ENCODE measurements at places on chromosomes 1 and 21.

DNA sequence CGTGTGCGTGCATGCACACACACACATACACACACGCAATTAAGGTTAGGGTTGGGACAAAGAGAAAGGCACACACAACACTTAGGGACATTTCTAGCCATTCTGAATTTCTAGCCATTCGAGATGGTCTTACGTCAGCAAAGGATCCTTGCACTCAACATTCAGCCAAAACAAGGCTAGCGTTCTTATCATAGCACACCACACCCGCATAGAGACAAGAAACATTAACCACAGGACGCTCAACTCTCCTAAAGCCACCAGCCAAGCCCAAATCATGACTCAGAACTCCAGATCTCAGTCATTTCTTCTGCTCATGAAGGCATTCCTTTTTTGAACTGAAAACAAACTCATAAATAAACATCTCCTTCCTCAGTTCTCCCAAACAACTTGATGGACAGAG lies 106.8 kb downstream of the LMO4 start:
- DNase-seq, result peak; percentile 80

GRCh38 chr1:8365661-8366362 lies 47.9 kb downstream of the SLC45A1 start:
- no peak for DNase-seq

DNA sequence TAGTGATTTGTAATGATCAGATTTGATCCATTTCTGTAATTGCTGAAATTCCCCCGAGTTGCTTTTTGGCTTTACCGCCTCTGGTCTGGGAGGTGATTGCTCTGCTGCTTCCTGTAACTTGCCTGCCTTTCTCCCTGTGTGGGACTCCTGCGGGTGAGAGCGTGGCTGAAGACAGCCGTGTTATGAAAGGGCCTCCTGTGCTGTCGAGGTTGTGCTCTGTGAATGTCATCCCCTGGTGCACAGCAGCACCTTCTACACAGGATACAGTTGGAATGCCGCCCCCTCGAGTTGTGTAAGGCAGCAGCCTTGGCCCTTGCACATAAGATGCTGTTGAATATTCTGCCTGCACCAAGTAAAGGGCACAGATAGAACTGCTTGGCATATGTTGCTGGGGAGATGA lies 5.9 kb downstream of the SOD1 start:
- DNase-seq, result no peak

DNA sequence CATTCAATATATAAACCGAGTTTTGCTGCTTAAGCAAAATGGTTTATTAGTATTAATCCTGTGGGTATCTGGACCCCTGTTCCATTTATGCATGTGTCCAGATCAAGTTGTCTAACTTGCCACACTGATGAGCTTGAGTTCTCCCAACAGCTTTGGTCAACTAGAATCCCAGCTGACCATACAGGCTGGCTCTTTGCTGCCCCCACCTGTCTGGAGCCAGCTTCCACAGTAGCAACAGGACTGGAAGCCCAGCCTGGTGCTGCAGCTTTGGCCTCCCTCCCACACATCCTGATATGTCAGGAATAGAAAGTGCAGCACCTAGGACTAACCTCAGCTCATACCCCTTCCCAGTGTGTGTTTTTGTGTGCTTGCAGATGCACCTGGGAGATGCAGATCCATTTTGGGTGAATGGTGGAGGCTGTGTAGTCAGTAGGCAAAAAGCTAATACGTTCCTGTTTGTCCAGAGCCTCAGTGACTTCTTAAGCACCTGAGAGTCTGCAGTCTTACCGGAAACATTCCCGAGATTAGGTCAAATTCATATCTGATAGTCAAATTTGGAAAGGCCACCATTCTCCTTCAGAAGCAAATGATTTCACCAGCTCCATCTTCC lies 40.9 kb upstream of the BEND5 start:
- DNase-seq, result peak; percentile 1

DNA sequence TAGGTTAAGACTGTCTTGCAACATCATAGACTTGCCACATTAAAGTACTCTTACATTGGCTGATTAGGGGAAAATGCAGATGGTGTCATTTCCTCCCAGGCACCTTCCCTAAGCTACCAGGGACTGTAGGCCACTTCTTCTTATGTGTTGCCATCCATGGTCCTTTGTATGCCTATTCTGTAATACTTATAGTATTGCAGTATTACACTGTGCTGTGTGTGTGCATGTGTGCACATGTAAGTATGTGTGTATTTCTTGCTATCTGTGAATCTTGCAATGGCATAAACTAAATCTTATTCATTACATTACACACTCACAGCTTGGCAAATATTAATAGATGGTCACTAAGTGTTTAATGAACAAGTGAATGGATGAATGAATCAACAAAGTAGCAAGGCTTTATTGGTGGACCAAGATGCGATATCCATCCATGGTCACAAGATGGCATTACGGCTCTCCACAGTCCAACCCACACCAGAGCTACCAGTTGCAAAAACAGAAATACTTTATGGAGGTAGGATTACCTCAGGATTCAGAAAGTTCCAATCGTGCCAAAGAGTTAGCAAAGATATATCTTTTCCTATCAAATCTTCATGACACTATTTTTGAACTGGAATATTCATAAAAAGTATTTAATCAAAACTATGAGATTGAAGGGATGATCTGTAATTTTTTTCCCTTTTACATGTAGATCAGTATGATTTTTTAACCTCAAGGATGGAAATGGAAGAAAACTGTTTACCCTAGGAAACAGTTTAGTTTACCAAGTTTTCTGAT lies 160.2 kb downstream of the DENND1B start:
- peak; percentile 41 for DNase-seq

- no peak for DNase-seq
Measured at GRCh38 chr1:53292690-53293089, 35.2 kb downstream of the LRP8 start.

DNA sequence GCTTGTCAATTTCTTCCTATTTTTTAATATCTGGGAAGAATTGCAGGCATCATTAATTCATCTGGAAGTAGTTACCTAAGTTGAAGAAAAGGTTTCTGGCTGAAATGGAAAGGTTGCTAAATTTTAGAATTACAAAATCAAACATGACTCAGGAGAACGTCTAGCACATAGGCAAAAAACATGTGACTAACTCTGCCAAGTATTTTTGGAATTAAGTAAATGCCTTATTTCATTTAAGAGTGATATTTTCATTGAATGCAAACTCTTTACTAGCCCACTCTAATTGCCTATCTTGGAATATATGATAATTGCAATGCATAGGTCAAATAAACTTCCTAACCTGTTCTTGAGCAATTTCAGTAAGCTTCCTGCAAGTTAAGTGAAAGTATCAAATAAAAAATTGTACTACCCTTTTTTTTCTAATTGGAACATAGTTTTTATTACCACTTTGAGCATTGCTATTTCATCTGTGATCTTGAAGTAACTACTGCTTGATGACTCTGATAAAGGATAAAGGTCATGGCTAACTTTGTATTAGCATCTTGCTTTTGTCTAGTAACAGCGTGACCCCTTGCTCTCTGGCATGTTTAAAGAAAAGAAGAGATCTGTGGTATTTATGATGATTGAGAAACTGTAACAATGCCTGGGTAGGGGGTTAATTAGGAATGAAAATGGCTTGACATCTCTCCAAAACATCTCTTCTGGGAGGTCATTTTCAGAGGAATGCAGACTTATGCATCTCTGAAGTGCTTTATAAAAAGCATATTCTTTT lies 208.3 kb upstream of the NCAM2 start:
- DNase-seq, result no peak

DNA sequence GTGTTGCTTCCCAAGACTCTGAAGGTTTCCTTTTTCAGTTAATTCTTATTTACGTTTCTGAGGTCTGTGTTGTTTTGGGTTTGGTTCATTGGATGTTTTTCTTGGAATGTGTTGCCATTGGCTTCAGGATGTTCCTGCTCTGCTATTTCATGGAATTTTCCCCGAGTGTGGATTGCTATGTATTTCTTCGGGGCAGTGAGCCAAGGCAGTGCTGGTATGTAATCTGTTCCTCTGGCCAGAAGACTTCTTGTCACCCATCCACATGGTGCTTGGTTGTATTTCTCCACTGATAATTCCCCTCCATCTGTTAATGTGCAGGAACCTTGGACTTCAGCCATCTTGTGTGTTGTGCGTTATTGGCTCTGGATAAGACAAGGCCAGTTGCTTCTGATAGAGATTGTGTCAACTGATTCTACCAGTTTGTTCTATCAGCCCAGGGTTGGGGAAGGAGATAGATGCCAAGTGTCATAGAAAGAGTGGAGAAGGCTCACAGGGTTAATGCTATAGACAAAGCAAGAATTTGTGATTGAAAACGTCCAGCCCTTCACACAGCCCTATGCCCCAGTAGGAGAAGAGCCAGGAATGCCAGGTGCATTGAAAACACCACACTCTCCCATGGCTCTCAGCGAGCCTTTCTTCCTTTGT lies 505.2 kb downstream of the PLPP3 start:
- no peak for DNase-seq

DNA sequence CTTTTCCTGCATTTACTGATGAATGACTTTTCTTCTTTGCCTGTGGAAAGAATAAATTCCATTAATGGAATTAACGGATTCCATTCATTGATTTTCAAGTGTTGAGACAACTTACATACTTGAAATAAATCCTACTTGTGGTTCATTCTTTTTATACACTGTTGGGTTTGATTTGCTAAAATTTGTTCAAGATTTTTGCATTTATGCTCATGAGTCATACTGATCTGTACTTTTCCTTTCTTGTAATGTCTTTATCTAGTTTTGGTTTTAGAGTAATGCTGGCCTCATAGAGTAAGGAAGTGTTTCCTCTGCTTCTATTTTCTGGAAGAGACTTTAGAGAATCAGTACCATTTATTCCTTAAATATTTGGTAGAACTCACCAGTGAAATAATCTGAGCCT lies 14.4 kb downstream of the UROD start:
- DNase-seq, result no peak

GRCh38 chr1:32701421-32701911 lies 1.1 kb downstream of the SYNC start:
- no peak for DNase-seq

DNA sequence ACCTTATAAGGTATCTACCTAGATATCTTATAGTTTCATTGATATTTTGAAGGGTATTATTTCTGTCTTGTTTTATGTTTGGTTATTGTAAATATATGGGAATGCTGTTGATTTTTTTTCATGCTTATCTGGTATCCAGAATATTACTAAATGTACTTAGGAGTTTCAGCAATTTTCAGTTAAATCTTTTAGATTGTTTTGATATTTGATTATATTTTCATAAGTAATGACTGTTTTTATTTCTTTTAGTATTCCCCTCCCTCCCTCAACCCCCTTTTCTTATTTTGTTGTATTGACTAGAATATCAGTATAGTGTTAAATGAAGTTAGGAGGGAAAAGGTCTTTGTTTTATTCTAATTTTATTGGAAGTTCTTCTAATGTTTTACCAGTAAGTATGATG lies 344.4 kb upstream of the PROX1 start:
- no peak for DNase-seq

DNA sequence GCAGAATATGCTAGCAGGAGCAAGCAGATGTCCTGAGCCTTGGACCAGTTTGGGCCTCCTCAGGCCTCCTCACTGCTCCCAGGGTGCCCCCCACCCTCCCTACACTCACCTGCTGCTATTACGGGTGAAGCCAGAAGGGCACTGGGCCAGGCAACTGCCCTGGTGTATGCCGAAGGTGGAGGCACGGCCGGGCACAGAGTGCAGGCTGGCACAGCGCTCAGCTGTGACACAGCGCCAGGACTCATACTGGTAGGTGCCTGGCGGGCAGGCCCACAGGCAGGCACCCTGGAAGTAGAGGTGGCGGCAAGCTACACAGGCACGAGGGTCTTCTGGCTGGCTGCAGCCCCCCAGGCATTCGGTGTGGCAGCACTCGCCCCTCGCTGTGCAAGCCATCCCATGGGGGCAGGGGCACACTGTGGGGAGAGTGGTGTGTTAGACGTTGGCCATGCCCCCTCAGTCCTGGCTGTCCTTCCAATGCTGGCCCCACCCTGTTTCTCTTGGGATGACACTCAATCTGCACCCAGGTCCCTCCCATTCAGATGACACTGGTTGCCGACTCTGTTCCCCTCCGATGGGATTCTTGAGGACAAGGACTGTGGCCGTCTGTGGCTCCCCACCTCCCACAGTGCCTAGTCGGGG lies 7.0 kb downstream of the INSRR start:
- no peak for DNase-seq
